Ovary (tissue), 10 donors: ENCODE measurements at places on chromosomes 3 and 15. TPM values are rescaled to one million over a fixed set of nuclear protein-coding genes. Genes with fewer than 3 reads are reported as not detected.

LMAN1L gene
- not detected for total RNA-seq

PFN2 gene
- total RNA-seq = 67.9 TPM

PARP6 gene
- 79.3 TPM for total RNA-seq

CRYBG3 gene
- 15.5 TPM for total RNA-seq

NEO1 gene
- 40.7 TPM for total RNA-seq

CDHR4 gene
- not detected for total RNA-seq

IL17RE gene
- total RNA-seq = 3.6 TPM

CEP152 gene
- total RNA-seq = 1.7 TPM

FAM107A gene
- 25.2 TPM for total RNA-seq

GRAMD2A gene
- 0.18 TPM for total RNA-seq

CIB2 gene
- total RNA-seq = 4.6 TPM

CX3CR1 gene
- total RNA-seq = 0.12 TPM

PPP1R14D gene
- not detected for total RNA-seq

GOLGA8O gene
- 3.1 TPM for total RNA-seq

DNA sequence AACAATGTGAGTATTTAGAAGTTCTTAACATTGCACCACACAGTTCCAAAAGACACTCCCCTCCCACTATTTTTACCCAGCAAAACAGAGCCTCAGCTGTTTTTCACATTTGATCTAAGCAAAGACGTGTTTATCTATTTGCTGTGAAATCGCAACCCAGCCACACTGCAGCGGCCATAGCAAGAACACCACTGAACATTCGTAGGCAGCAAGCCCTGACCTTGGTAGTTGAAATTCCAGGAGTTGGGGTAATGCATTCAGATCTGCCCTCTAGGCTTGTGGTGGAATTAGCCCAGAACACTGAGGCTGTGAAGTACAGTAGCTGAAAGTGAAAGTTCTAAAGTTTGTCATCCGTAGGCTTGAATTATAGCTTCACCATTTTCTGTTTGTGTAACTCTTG, 17.1 kb upstream of the SLC24A5 start:
- H3K4me3 ChIP-seq = no peak overlapping the region
- no peak overlapping the region for H3K27ac ChIP-seq
- DNase-seq = no peak
- H3K27me3 ChIP-seq = no peaks in the 10 kb centered on the region

GRCh38 chr15:52677593-52678467, 1.4 kb downstream of the ATOSA start:
- peak overlapping the region; percentile 98 for H3K4me3 ChIP-seq
- H3K27ac ChIP-seq = peak overlapping the region; percentile 96
- H3K36me3 ChIP-seq = no peaks in the 10 kb centered on the region

- DNase-seq = no peak
- no peaks in the 10 kb centered on the region for H3K36me3 ChIP-seq
- H3K4me3 ChIP-seq = no peak overlapping the region
- H3K27ac ChIP-seq = no peak overlapping the region
Observed at GRCh38 chr3:17833786-17834559, 91.5 kb upstream of the TBC1D5 start.

DNA sequence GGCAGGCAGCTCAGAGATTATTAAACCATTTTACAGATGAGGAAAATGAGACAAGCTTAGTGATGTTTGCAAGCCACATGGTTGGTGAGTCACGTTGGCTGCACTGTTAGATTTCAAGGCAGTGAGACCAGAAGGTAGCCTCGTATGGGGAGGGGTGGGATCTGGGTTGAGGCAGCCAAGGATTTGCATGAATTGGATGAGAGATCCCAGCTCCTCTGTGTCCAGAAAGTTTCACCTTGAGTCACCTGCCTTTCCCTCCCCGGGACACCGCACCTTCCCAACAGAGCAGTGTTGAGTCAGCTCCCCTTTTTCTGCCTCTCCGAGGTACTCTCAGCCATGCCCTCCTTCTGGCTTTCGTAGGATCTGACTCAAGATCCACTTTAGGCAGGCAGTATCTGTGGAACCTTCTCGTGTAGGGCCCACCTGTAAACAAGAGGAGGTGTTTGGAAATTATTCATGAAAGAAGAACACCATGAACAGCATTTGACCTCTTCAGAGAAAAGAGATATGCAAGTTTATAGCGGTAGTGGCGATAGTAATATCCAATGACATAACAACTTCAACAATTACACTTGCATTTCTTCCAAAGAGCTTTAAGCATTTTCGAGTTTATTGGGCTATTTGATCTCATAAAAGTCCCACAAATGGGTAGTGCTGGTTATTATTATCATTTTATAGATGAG, 46.8 kb upstream of the VPS8 start:
- no peak overlapping the region for H3K27ac ChIP-seq
- H3K36me3 ChIP-seq = no peaks in the 10 kb centered on the region
- H3K4me3 ChIP-seq = no peak overlapping the region
- no peaks in the 10 kb centered on the region for H3K27me3 ChIP-seq

DNA sequence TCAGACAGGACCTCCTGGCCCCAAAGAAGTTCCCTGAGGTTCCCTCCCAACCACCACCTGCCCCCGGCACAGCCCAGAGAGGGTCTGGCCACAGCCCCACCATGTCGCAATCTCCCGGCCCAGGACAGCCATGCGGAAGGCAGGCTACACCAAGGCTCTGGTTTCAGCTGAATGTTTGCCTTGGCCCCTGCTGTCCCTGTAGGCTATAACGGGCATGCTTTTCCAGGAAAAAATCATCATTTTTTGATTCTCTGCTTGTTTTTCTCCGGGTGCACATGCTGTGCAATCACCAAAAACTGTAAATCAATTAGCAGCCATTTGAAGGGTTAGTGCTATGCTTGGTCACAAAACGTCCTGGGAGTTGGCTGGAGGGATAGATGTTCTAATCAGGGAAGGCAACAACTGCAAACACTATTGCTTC, 142.7 kb upstream of the IGF1R start:
- H3K4me1 ChIP-seq = peaks cover 2% of the 10 kb centered on the region
- H3K36me3 ChIP-seq = no peaks in the 10 kb centered on the region
- H3K27me3 ChIP-seq = no peaks in the 10 kb centered on the region
- H3K4me3 ChIP-seq = no peak overlapping the region

- DNase-seq = peak; percentile 3
- no peaks in the 10 kb centered on the region for H3K27me3 ChIP-seq
- H3K4me1 ChIP-seq = peaks cover 4% of the 10 kb centered on the region
- no peaks in the 10 kb centered on the region for H3K36me3 ChIP-seq
Observed at GRCh38 chr3:42728668-42729364, 26.2 kb upstream of the HHATL start.

- H3K27ac ChIP-seq = no peak overlapping the region
- H3K36me3 ChIP-seq = no peaks in the 10 kb centered on the region
- H3K4me3 ChIP-seq = no peak overlapping the region
- H3K4me1 ChIP-seq = peaks cover 3% of the 10 kb centered on the region
- DNase-seq = no peak
Observed at GRCh38 chr15:89848970-89849292, 34.3 kb upstream of the ANPEP start.

DNA sequence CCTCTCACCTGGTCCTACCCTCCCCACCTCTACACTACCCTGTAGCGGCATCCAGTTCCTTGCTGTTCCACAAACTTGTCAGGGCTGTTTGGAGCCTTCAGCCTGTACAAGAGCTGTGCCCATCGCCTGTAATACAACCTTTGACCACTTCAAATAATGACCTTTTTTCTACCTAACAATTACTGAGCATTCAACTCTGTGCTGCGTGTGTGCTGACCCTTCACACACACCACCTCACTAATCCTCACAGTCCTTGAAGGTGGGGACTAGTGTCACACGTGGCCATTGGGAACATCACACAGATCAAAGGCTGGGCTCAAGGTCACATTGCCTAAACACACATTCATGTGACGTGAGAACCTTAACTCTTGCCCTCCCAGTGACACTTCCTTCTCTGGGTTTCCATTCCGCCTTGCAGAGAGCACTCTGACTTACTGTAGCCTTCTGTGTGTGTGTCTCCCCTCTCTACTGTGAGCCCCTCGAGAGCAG, 3.1 kb downstream of the C3orf20 start:
- no peak overlapping the region for H3K27ac ChIP-seq
- no peaks in the 10 kb centered on the region for H3K27me3 ChIP-seq
- no peak for DNase-seq

GRCh38 chr3:181493423-181493822, 218.3 kb upstream of the SOX2 start:
- no peak for DNase-seq
- no peaks in the 10 kb centered on the region for H3K4me1 ChIP-seq
- no peaks in the 10 kb centered on the region for H3K27me3 ChIP-seq
- no peak overlapping the region for H3K4me3 ChIP-seq
- no peaks in the 10 kb centered on the region for H3K36me3 ChIP-seq
- no peak overlapping the region for H3K27ac ChIP-seq

GRCh38 chr3:57943525-57944495, 64.4 kb upstream of the FLNB start:
- no peak overlapping the region for H3K4me3 ChIP-seq
- H3K4me1 ChIP-seq = peaks cover 2% of the 10 kb centered on the region
- H3K27me3 ChIP-seq = no peaks in the 10 kb centered on the region
- H3K36me3 ChIP-seq = no peaks in the 10 kb centered on the region

DNA sequence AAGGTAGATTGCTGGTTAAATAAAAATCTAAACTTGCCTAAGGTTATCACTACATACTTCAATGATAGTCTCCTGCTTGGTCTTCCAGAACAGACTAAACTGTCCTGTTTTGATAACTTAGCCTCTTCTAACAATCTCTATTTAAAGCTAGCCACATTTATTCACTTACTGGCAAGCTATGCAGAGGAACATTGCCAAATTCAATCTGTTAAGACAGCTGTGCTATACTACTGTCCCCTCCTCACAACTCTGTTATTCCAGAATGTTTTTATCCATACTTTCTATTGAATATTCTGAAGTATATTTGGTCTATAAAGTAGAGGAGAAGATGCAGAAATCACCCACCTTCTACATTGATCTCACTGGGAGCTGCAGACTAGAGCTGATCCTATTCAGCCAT, 594.0 kb upstream of the CCDC54 start:
- H3K36me3 ChIP-seq = no peaks in the 10 kb centered on the region
- no peak for DNase-seq
- no peak overlapping the region for H3K4me3 ChIP-seq
- H3K27me3 ChIP-seq = no peaks in the 10 kb centered on the region
- H3K4me1 ChIP-seq = no peaks in the 10 kb centered on the region

DNA sequence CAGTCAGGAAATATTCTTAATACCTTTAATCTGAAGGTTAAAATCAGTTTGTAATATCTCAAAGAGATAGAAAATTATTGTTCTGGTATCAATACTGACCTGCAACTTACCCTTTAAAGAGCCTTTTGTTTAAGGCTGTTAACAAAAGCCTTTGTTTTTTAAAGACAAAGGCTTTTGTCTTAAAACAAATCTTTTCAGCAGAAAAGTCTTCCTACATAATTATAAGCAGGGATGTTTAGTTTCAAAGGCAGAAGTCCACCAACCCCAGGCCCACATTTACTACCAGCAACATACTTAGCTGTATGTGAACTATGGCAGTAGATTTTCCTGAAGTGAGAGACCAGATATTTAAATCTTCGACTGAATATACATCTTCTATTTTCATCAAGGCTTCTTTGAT, 36.2 kb downstream of the SLC30A4 start:
- no peak overlapping the region for H3K27ac ChIP-seq
- no peaks in the 10 kb centered on the region for H3K36me3 ChIP-seq
- H3K27me3 ChIP-seq = no peaks in the 10 kb centered on the region
- no peaks in the 10 kb centered on the region for H3K4me1 ChIP-seq
- no peak overlapping the region for H3K4me3 ChIP-seq

GRCh38 chr15:69636169-69636915, 183.7 kb downstream of the RPLP1 start:
- H3K36me3 ChIP-seq = no peaks in the 10 kb centered on the region
- H3K27me3 ChIP-seq = no peaks in the 10 kb centered on the region
- DNase-seq = no peak
- H3K4me1 ChIP-seq = no peaks in the 10 kb centered on the region

DNA sequence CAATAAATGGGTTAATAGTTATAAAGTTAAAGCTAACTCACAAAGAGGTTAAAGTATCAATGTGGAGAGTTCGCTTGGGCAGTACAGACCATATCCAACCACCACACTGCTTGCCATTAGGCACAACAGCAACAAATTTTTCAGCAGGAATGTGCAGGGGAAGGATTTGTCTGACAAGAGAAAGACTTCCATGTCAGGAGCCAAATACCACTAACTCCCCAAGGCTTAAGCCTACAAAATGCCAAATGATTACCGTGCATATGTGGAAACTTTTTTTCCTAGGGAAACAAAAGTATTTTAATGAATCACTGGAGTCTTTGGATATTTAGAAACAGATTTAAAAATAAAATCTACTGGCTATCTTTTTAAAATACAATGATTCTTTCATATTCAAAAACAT, 8.1 kb downstream of the VGLL3 start:
- no peak overlapping the region for H3K4me3 ChIP-seq
- no peak overlapping the region for H3K27ac ChIP-seq
- H3K4me1 ChIP-seq = peaks cover 10% of the 10 kb centered on the region
- DNase-seq = no peak
- no peaks in the 10 kb centered on the region for H3K27me3 ChIP-seq

DNA sequence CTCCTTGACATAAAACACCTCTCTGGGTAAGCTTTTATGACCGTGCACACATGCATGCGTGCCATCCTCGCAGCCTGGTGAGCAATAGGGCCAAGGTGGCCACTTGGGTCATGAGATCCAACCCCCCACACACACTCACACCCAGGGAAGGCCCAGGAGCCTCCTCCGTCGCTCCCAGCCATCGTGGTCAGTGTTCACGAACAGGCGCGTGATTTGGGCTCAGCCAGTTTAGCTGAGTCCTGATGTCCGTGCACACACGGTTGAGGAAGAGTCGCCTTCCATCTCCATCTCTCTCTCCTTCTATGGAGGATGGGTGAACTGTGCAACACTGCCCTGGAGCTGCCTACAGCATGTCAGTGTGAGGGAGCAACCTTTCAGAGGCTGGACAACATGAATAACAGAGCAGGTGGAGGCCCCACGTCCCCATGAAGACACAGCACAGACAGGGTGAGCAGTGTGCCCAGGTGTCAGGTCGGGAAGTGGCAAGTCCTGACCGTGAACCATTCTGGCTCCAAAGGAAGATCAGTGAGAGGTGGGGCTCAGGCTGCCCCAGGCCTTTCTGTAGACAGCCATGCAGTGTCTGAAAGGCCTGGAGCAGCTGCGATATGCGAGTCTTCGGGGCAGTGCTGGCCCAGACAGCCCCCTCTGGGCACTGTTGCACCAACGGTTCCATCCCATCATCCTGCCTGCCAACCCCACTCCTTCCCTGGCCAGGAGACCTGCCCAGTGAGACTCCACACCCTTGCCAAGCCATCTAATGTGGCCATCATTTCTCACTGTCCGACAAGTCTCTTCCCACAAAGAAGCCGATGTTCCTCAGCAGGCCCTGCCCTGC, 253.4 kb downstream of the OCA2 start:
- no peaks in the 10 kb centered on the region for H3K36me3 ChIP-seq
- no peaks in the 10 kb centered on the region for H3K27me3 ChIP-seq
- H3K4me3 ChIP-seq = no peak overlapping the region
- no peak overlapping the region for H3K27ac ChIP-seq
- no peaks in the 10 kb centered on the region for H3K4me1 ChIP-seq

- no peaks in the 10 kb centered on the region for H3K27me3 ChIP-seq
- DNase-seq = no peak
- no peaks in the 10 kb centered on the region for H3K36me3 ChIP-seq
- H3K27ac ChIP-seq = no peak overlapping the region
- no peak overlapping the region for H3K4me3 ChIP-seq
Observed at GRCh38 chr15:80730387-80730786, 35.3 kb downstream of the ABHD17C start.
